ENCODE measurements at places on chromosomes 3 and 15. TPM values are rescaled to one million over a fixed set of nuclear protein-coding genes. Genes with fewer than 3 reads are reported as not detected.

The THAP10 gene
- 1.7 TPM for total RNA-seq

- DNase-seq: no peak
Observed at GRCh38 chr3:61919371-61919770, 358.0 kb downstream of the PTPRG start.

- DNase-seq: no peak
Observed at GRCh38 chr3:37814547-37814946, 47.1 kb upstream of the CTDSPL start.

- no peak for DNase-seq
Observed at GRCh38 chr3:81778678-81779182, 17.3 kb upstream of the GBE1 start.

The AMT gene
- 18.9 TPM for total RNA-seq

DNA sequence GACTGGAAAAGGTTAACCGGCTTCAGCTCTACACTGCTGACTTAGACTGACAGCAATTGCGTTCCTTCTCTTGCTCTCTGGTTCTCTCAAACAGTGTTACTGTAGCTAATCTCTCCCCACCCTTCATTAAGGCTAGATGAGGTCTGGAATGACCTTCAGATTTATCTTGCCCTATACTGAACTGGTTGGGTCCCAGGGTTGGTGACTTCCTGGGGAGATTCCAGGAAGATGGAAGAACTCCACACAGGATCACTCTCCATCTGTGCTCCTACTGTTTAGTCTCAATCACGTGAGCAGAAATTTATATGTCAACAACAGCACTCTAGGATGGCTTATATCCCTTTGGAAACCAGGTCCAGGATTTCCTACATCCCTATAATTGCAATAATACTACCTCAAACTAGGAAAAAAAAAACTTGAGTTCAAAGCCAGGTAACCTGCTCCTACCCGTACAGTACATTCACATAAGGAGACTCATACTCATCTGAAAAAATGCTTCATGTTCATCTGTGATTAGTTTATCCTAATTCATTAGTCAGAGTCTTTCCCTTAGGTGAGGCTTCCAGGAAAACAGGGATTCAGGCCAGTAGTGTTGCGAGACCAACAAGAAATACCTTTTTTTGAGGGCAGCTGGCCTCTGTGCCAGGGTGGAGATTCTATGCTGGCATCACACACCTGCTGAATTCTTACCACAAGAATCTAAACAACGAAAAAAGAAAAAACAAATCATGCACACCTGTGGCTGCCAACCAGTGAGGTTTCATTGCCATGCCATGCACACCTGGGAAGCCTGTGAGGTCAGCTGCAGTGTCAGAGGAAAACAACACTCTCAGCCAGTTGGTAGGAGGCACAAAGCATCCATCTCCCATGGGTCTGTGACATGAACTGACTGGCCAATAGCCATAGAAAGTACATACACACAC is 297.3 kb downstream of the MECOM start:
- DNase-seq: no peak

DNA sequence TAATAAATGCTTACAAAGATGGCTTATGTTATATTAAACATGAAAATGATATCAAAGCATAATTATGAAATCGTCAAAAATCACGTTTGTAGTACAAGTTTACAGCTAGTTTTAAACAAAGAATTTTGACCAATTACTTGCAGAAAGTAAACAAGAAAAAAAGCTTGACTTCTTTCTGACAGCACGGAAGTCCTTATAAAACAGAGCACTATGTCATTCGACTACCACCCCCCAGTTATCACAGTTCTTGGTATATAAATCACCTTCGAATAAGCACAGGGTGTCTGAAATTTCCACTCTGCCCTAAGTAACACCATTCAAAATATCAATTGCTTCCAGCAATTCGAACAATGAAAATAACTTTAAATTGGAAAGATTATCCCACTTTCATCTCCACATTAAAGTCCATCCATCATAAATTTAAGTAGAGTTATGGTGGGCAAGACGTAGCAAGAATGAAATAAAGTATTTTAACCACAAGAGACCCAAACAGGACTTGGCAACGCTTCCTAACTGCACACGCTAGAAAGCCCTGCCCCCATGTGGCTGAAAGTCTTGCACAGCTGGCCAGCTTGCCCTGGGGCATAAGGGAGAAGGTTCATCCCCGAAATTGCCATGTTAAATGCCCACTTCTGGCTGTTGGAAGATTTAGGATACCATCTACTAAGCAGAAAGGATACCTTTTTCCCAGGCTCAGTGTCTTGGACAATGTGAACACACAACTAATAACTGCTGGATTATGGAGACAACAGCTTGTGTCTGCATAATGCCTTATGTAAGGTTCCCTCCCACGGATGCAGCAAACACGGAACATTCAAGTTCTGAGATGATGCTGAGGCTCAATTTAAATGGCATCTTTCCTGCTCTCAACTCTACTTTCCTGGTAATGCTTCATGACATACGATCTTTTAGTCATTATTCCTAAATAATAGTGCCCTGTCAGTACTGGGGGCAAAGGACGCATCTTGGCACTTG is 116.4 kb upstream of the TJP1 start:
- DNase-seq: no peak

GRCh38 chr15:81024265-81024872 is 23.6 kb downstream of the TLNRD1 start:
- DNase-seq: no peak

DNA sequence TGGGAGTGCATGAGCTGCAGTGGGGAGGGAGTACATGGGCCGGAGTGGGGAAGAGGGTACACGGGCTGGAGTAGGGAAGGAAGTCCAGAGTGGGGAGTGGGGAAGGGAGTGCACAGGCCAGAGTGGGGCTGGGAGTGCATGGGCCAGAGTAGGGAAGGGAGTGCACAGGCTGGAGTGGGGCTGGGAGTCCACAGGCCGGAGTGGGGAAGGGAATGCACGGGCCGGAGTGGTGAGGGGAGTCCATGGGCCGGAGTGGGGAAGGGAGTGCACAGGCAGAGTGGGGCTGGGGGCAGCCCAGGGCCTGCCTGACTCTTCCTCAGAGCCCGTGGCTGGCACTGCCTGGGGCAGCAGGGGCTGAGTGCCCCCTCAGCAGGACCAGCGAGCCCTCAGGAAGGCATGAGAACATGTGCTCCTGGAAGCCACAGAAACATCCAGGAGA is 40.7 kb downstream of the KLF15 start:
- no peak for DNase-seq

GRCh38 chr3:121658716-121659435 is 1.8 kb downstream of the HCLS1 start:
- no peak for DNase-seq

GRCh38 chr3:69031635-69032034 is 18.2 kb upstream of the EOGT start:
- DNase-seq: no peak

GRCh38 chr15:39438799-39439592 is 141.9 kb upstream of the THBS1 start:
- DNase-seq: no peak

- peak; percentile 65 for DNase-seq
Observed at GRCh38 chr3:141426404-141427034, 58.2 kb downstream of the ZBTB38 start.

DNA sequence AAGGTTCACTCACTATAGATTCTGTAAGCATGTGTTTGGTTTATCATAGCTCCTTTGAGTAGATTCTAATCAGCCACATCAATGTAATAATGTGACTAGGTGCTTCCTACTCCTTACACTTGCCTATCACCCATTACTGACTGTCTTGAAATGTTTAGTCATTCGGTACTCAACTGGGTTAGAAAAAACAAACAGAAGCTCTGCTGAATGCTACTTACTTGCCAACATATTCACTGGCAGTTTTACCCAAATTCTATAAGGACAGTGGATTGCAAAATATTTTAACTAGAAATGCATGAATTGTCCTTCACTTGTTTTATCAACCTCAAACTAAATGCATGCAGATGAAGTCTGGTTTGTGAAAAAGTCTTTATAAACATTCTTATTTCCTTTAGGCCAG is 352.1 kb upstream of the ALCAM start:
- no peak for DNase-seq

The GABRR3 gene
- total RNA-seq: not detected

DNA sequence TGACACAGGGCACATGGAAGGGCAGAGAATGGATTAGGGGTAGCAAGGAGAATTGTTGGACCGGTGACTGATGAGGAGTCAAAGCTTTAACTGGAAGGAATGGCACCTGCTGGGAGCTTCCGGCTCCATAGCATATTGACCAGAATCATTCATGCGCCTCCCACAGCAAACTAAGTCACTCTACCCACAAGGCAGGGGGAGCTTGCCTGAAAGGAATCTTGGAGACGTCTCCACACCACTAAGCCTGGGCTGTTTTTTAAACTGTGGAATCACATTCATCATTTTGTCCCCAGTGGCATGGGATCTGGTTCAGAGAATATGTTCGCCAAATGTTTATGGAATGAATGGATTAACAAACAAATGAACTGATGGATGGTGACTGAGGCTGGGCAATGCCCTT is 57.0 kb upstream of the ITGA11 start:
- DNase-seq: no peak

- DNase-seq: no peak
Observed at GRCh38 chr3:110066206-110066605, 728.9 kb upstream of the DPPA4 start.

- DNase-seq: no peak
Observed at GRCh38 chr3:52827866-52828376, 2.6 kb downstream of the ITIH4 start.

- no peak for DNase-seq
Observed at GRCh38 chr3:54366007-54366750, 243.8 kb downstream of the CACNA2D3 start.

The PLA1A gene
- total RNA-seq: 4.1 TPM

DNA sequence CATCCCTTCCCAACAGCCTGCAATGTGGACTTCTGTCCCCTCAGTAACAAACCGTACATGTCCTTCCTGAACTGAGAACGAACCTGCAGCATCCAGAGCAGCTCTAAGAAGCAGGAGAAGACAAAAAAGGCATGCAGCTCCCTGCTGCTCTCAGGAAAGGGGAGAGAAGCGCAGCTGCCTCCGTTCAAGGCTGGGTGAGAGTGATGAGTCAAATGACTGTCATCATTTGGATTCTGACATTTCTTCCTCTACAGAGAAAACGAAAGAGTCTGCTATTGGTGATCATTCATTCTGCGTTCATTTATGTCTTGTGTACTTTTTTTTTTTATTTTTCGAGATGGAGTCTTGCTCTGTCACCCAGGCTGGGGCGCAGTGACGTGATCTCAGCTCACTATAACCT is 677.8 kb downstream of the FHIT start:
- no peak for DNase-seq

DNA sequence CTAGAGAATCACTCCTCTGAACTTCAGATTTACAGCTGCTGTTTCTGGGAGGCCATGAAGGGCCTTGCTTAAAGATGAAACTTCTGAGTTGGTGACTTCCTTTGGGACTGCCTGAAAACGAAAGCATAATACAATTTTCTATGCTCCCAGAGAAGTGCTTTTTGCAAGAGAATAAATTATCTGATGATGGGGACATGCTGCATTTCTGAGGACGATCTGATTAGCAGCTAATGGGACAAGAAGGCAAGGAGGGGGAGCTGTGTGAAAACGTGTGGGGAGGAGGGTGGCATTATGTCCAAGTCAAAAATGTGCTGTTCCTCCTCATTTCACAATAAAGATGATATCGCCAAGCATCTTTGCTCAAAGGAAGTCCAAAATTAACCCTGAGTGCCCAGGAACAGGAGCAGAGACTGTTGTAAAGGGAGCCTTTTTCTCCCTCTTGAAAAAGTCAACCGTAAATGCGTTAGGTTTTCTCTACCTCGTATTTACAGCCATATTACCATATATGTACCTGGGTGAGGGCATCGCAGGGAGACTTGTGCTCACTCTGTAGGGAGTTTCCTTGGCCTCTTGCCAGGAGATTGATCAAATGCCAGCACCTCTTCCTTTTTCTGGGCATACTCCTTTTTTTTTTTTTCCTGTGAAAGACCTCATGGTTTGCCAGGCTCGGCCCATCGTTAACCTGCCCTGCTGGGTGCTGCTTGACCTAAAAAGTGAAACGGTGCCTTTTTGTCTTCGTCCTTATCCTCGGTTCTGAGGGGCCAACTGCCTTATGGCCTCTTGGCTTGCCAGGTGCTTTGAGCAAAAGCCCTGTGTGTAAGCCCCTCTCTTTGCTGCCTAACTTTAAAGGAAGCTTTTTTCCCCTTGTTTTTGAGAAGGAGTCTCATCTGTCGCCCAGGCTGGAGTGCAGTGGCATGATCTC is 11.5 kb downstream of the ITPR1 start:
- DNase-seq: peak; percentile 62

DNA sequence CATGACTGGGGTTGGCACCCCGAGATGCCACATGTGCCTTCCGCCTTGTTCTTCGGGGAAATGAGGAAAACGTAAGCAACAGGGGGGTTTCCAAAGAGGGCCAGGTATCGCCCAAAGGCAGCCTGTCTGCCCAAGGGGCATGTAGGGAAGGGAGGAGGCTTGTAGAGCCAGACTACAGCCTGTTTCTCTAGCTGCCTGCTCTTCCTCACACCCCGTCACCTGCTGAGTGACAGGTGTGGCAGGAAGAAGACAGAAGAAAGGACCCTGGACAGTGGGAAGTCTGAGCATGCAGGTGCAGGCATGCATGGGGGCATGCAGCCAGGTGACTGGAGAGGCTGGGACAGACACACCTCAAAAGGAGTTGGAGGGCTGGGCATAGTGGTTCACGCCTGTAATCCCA is 9.8 kb downstream of the PLA2G4E start:
- no peak for DNase-seq

DNA sequence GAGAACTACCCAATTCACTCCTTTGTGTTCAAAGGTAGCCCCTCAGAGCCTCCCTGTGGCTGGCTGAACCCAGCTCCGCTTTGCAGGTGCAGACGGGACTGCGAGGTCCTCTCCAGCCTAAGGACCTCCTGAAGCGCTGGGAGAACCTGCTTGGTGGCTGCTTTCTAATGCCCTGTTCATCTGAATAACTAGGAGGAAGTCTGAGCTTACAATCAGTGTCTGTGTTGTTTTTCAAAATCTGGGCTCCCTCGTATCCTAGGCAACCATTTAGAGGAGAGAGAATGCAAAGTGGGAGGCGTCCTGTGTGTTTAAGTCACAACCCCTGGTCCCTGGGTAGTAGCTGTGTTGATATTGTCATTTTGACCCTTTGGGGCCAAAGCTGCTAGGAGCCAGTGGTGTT is 99.9 kb downstream of the GABRG3 start:
- DNase-seq: no peak

- no peak for DNase-seq
Observed at GRCh38 chr3:17055374-17056276, 170.9 kb downstream of the PLCL2 start.

The ASB14 gene
- not detected for total RNA-seq

DNA sequence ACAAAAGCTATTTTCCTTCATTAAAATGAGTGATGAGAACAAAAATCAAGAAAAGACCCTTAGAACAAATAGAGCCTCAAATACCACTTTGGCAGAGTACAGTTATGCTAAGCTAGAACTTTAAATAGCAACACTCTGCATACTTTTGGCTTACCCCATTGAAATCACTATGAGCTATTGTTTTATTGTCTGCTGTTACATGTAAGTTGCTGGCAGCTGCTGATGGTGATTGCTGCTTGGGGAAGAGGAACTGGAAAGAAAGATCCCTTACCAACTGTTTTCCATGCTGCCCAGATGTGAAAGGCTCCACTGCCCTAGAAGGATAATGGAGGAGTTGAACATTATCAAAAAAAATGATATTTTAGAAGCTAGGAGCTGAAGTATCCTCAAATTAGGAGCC is 135.4 kb downstream of the SYNPR start:
- no peak for DNase-seq

- DNase-seq: no peak
Observed at GRCh38 chr3:127439621-127440020, 150.9 kb downstream of the TPRA1 start.

GRCh38 chr3:64223791-64224745 is 1.2 kb downstream of the PRICKLE2 start:
- DNase-seq: no peak

The RARRES1 gene
- total RNA-seq: 11.6 TPM

The CD96 gene
- total RNA-seq: 11.0 TPM
